ENCODE measurements at places on chromosomes 3 and 15.

GRCh38 chr15:100777821-100778220 is 101.8 kb upstream of the ALDH1A3 start:
- DNase-seq, result no peak

GRCh38 chr3:1824359-1824758 is 274.3 kb upstream of the CNTN4 start:
- no peak for DNase-seq

- no peak for DNase-seq
These were observed 1.3 kb downstream of the FAM43A start for GRCh38 chr3:194686816-194687637.

DNA sequence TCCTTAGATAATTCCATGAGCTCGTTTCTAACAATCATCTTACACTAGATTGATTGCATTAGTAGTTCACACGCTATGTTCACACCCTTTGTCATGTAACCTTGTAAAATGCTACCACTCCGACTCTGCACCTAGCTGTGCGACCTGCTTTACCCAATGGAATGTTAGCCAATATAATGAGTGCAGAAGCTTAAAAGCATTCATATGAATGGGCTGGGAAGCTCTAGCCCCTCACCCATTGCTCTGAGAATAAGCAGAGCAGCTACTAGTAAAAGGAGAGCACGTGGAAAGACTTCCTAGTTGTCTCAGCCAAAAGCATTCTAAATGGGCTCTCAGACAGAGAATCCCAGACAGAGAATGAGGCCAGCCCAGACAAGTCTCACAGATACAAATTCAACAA is 410.6 kb upstream of the UBE2E2 start:
- DNase-seq, result no peak

- no peak for DNase-seq
These were observed 259.2 kb downstream of the SLCO3A1 start for GRCh38 chr15:92112711-92113110.

GRCh38 chr3:115695090-115695489 is 71.8 kb downstream of the GAP43 start:
- DNase-seq, result no peak

- no peak for DNase-seq
These were observed 292.1 kb downstream of the VPS13C start for GRCh38 chr15:61768131-61768530.

GRCh38 chr15:39781147-39781966 is 1.3 kb downstream of the FSIP1 start:
- no peak for DNase-seq

DNA sequence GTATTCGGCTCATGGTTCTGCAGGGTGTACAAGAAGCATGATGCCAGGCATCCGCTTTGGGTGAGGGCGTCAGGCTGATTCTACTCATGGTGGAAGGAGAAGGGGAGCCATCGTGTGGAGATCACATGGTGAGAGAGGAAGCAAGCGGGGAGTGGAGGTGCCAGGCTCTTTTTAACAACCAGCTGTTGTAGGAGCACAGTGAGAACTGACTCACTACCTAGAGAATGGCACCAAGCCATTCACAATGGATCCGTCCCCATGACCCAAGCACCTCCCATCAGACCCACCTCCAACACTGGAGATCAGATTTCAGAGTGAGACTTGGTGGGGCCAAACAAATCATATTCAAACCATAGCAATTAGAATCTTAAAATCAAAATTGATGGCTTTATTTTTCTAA is 259.8 kb upstream of the CTDSPL start:
- DNase-seq, result no peak

DNA sequence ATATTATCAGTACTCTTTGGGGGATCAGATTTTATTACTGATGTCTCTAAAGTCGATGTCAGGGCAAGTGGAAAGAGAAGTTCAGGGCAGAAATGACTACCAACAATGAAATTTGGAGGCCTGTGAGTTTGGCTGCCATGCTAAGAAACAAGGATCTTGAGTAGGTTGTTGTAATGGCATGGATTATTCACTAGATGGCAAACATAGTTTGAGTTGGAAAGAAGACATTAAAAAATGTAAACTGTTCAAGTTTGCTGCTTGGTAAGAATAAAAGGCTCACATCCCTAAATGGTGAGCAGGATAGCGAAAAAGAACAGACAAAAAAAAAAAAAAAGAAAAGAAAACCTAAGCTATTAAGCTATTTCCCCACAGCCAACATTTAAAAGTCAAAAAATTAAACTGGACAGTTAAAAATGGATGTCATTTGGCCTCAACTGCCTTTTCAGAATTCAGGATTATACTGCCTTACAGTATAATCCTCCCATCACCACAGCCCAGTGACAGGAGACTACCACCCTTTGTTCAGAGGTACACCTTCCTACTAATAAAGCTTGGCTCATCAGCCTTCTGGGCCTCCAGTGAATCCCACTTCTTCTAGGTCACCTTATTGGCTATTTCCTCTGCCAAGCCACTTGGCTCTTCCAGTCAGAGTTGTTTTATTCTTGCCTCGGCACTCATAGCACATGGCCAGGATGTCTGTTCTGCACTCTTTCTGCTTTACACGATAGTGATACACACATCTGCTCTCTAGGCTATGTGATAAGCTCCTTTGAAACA is 163.7 kb downstream of the PLD1 start:
- no peak for DNase-seq
